Colonic mucosa (tissue), 4 donors: ENCODE measurements at places on chromosomes 5 and 9.

- no peak for DNase-seq
Measured at GRCh38 chr5:57780306-57780960, 297.8 kb upstream of the ACTBL2 start.

GRCh38 chr5:6729386-6730310 is 16.4 kb downstream of the TENT4A start:
- DNase-seq: no peak

- DNase-seq: no peak
Measured at GRCh38 chr9:94888775-94889174, 162.3 kb downstream of the AOPEP start.

GRCh38 chr5:171957591-171958251 is 48.7 kb downstream of the FBXW11 start:
- DNase-seq: no peak

DNA sequence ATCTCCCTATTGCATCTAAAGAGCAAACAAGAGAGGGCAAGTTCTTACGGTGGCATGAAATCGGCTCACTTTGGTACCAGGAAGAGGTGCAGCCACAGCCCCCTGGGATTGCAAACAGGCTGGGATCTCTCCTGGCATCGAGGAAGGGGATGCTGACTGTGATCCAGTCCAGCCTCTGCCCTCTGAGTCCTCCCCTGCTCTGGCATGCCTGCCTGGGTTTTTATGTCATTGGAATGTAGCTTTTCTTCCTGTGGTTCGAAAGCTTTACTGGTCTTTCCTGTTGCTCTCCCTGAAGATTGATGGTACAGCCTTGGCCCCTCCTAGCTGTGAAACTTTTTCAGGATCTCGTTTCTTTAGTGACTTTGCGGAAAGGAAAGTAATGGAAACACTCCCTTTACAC is 6.6 kb downstream of the SLC46A2 start:
- no peak for DNase-seq

GRCh38 chr5:72067682-72068470 is 39.4 kb upstream of the MAP1B start:
- no peak for DNase-seq

DNA sequence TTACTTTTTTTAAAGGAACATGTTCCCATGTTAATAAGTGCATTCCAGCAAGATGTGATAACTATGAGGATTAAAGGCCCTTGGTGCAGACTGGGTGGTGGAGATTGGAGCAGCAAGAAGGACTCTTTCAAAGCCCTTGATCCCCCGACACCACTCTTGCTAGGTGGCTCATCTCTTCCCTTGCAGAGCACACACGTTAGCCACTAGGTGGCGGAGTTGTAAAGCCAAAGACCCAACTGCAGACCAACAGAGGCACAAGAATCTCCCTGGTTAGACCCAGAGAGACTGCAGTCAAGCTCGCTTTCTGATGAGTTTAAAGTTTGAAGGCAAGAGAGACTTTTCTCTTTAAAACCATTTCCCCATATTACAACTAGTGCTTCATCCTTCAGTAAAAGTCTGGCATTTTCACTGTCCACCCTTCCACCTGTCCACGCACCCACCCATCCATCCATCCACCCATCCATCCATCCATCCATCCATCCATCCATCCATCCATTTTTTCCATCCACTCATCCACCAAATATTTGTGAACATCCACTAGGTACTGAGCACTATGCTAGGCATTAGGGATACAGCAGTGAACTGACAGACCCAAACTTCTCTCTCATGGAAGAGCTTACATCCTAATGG is 226.9 kb downstream of the MSX2 start:
- DNase-seq: peak; percentile 53

DNA sequence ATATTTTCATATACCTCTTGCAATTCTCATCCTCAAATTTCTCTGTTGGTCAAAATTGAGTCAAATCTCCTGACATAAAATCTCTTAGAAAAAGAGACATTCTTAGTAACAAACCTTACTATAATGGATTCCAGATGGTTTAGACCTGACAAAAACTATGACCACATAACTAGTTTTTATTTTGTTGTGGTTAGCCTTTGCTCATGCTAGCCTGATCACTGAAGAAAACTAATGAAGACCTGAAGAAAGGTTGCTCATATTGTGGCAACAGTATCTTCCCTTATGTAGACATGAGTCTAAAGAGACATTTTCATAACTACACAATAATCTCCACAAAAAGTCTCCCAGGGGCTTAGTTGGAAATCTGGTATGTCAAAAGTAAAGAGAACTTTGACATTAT is 274.1 kb upstream of the TMEM161B start:
- no peak for DNase-seq

- no peak for DNase-seq
Measured at GRCh38 chr5:123876276-123876790, 364.4 kb downstream of the CSNK1G3 start.

DNA sequence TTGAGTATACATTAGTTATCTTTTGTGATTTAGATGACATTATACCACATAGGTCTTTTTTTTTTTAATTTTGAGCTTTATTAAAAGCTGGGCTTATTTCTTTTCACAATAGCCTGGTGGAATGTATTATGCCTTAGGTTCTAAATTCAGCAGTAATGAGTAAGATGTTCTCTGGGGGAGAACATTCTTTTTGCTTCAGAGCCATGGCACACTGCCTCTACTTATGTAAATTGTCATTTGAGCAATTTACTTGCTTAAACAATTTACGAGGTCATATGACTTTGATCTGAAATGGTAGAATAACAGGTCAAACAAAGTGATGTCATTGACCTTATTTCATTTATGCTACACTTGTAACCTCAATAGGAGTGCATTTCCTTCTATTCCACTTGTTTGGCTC is 154.2 kb downstream of the FOCAD start:
- DNase-seq: no peak

- DNase-seq: no peak
Measured at GRCh38 chr9:87667164-87667738, 58.7 kb upstream of the CTSL start.

- no peak for DNase-seq
Measured at GRCh38 chr9:125397736-125398135, 136.1 kb downstream of the GAPVD1 start.

DNA sequence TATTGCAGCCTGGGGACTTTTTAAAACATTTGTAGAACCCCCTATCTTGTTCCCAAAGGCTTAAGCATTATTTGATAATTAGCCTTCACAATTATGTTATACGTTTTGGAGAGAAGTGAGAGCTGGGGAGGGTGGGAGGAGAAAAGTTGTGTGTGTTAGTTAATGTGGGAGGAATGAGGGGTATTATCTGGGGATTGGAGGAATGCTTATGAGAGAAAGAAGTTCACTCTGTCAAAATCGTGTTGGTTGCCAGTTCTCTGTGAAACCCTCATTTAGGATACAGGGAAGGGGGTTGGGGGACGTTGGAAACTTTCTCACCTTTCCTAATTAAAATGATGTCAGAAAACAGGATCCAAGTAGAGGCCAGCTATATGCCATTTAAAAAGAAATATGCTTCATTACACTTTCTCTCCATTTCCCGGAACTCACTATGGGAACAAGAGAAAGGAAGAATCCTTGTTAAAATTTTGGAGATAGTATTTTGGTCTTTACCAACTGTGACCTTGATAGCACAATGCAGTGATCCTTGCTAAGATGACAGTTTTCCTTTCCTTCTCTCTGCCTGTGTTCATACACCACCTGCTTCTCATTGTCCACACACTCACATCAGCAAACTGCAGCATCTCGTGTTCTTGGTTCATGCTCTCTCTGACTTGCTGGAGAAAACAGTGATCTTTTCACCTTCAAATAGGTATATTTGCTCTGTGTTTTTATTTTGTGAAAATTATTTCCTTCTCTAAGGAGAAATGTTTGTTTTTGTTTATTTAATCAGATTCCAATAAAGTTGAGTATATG is 336.7 kb upstream of the CLINT1 start:
- DNase-seq: no peak

DNA sequence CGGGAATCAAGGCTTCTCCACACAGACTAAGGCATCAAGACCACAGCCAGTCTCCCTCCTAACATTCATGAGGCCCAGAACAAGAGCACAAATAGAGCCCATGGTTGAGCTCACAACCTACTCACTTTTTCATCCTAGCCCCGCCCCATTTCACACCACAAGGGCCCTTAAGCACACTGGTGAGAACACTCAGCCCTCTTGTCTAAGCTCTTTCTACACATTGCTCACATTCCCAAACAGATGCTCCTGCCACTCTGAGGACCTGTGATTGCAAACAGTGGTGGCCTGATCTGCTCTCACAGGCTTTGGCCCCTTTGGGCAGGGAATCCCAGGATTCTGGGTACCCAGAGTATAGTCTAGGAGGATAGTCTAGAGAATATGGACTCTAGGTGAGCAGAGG is 54.0 kb downstream of the FEM1C start:
- DNase-seq: no peak

- no peak for DNase-seq
Measured at GRCh38 chr9:7780261-7780988, 19.2 kb downstream of the DMAC1 start.

DNA sequence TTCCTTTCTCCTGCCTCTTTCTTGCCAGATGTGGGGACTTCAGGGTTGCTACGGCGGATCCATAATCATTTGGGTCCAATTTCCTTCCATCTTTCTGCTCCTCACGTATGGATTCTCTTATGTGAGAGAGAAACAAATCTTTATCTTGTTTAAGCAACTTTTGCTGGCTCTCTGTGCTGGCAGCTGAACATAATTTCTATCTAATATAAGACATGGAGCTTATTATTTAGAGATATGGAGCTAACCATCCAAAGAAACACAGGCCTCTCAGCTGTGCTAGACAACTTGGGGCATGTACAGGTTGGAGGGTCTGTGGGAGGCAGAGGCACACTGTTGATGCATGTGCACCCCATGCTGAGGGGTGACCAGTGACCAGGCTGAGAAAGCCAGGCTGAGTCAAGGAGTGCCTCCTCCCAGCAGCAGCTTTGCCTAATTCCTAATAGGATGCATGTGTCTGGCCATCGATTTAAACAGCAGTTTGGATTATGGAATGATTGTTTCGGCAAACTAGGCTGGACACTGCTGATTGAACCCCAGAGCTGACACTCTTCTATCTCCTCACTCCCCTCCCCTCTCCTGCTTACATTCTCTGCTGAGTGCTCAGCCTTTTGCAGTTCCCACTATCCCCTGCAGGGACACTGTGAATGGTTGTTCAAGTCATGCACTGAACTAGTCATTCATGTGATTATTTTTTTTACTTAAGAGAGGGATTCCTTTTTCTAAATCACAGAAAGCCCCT is 195.8 kb downstream of the ERCC6L2 start:
- DNase-seq: no peak

DNA sequence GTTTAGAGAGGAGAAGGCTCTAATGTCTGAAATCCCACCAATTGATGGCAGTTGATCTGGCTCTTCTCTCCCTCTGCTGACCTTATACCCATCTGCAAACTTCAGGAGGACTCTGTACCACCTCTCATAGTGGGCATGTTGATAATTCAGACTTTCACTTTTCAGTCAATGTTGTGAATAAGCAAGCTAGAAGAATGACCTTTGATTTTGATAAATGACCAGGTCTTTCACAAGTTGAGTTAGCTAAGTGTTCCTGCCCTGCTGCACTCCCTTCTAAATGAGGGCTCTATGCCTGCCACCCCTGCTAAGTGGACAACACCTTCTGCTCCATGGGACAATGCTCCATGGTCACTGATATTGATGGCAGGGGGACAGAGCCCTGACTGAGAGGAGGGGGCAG is 74.7 kb downstream of the SPRY4 start:
- DNase-seq: no peak

DNA sequence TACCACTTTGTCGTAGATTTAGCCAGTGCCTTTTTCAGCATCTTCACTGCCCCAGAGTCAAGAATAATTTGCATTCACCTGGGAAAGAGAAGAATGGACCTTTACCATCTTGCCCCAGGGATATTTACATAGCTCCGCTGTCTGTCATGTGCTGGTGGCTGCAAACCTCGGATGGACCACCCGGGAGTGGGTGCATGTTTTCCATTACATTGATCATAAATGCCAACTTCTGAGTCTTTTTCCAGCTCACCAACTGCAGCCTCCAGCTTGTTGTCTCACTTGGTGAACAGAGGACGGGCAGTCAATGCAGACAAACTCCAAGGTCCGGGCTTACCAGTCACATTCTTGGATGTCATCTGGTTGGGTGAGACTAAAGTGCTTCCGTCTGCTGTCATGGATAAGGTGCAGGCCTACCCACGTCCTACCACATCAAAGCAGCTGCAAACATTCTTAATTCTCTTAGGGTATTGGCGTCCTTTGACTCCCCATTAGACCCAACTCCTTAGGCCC is 155.8 kb upstream of the APC start:
- DNase-seq: no peak

- DNase-seq: no peak
Measured at GRCh38 chr9:21414220-21414940, 5.5 kb downstream of the IFNA8 start.
